ENCODE measurements at places on chromosomes 13 and 19.

DNA sequence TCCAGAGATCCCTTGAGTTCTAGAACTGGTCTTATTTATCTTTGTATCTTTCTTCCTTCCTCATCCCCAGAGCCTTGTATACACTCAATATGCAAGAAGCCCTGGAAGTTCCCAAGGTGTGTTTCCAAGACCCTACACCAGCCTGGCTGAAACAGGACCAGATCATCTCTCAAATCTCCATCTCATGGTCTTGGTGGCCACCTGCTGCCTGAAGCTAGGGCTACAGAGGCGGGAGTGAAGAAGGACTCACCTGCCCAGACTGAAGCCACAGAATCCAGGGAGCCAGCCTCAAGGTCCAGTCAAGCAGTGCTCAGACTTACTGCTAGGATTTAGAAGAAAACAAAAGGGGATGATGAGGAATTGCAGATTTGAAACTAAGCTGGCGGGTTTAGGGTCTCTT lies 6.1 kb upstream of the CYSLTR2 start:
- no peak for DNase-seq

GRCh38 chr13:101474419-101474957 lies 22.0 kb downstream of the ITGBL1 start:
- DNase-seq, result no peak

GRCh38 chr19:48123907-48124651 lies 13.5 kb upstream of the PLA2G4C start:
- peak; percentile 80 for DNase-seq

- DNase-seq, result no peak
Measured at GRCh38 chr19:52557231-52557995, 12.7 kb upstream of the ZNF701 start.

GRCh38 chr19:7376151-7376852 lies 27.6 kb downstream of the ARHGEF18 start:
- no peak for DNase-seq

GRCh38 chr19:41601771-41602170 lies 25.1 kb downstream of the CEACAM4 start:
- peak; percentile 4 for DNase-seq

- DNase-seq, result no peak
Measured at GRCh38 chr13:67227131-67227983, 2.8 kb downstream of the PCDH9 start.

- DNase-seq, result no peak
Measured at GRCh38 chr13:96629331-96629730, 364.9 kb downstream of the OXGR1 start.

Measured in activated CD4-positive, alpha-beta memory T cell treated with anti-CD3 and anti-CD28 coated beads for 36 hours (primary cell).